ENCODE measurements at places on chromosomes 7 and 10.

DNA sequence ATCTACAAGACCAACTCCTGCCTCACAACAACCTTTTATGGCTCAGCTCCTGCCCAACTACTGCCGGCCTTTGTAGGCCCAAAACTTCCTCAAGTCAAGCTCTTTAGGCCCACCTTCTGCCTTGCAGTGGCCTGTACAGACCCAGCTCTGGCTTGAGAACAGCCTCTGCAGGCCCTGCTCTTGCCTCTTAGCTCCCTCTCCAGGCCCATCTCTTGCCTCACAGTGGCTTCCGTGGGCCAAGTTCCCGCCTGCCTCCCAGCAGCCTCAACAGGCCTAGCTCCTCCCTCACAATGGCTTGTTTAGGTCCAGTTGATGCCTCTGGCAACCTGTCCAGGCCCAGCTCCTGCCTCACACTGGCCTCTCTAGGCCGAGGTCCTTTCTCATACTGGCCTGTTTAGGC is 32.4 kb upstream of the VKORC1L1 start:
- no peak for DNase-seq

- DNase-seq = no peak
Observed at GRCh38 chr7:135333200-135333599, 99.6 kb downstream of the STRA8 start.

DNA sequence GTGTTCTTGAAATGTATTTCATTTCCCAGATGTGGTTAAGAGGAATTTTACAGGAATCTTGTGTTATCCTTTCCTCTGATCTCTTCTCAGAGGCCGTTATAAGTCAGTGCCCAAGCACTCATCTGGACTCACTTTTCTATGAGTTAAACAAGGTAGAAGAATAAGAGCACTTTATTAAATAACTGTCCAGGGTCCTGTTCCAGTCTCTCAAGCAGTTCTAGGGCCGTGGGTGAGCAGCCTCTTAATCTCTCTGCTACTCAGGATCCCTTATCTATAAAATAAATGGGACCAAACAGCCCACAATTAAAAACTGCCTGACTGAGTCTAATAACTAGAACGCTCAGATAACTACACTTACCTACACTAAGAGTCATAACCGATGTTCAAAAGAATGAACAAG is 111.2 kb downstream of the OSBPL3 start:
- no peak for DNase-seq

DNA sequence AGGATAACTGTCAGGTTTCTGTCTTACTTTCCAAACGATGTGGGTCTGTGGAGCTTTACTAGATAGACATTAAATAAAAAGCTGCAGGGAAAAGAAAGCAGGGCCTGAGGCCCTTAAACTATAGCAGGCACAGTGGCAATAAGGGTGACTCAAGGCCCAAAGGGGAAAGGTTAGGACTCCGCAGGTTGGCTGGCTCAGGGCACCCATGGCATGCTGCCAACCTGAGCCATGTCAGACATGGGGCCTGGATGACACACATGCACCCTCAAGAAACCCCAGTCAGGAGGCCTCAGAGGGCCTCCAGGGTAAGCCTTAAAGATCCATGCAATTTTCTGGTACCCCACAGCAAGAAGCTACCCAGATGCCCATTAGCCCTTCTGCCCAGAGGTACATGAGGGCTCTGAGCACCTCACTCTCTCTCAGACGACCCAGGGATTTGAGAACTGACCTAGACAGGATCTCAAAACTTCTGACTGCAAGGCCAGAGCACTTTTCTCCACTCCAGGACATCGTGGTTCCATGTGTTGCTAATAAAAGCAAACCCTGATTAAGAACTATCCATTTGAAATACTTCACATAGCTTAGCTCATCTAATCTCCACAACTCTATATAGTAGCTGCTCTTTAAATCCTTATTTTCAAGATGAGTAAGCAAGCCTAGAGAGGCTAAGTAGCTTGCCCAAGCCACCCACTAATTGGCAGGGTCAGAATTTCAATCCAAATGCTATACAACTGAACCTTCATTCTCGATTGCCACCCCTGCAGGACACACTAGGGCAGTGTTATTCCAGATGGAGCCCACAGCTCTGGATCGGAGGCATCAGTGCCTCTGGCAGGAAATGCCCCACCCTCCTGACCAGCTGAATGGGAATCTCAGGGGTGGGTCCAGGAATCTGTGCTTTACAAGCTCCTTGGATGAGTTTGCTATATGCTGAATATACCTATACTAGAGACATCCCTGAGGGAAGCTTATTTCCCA is 132.5 kb upstream of the EFCAB10 start:
- no peak for DNase-seq

DNA sequence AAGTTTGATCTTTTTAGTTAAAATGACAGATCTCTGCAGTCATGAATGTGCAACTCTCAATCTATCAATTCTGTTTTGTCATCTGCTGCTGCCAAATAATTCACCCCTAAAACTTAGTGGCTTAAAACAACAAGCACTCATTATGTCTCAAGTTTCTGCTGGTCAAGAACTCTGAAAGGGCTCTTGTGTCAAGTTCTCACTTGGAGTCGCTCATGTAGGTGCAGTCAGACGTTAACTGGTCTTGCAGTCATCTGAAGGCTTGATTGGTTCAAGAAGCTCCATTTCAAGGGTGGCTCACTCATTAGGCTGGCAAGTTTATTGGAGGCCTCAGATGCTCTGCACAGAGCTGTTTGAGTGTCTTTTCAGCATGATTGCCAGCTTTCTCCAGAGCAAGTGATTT is 28.5 kb upstream of the LRRC72 start:
- DNase-seq = no peak

DNA sequence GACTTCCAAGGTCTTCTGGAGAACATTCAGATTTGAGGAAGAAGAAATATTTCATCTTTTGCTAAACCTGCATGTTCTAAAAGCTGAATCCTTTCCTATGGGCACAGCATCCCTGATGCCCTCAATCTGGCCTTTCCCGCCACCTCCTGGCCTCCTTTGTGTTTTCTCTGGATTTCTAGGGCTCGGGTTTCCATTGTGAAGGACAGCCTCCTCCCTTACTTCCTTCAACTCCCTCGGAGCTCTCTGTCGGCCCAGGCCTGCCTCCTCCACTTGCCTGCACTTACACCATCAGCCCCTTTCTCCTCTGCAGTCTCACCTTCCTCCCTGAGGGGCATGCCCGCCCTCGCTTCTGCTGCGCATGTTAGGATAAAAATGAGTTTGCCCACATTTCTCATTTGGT is 75.4 kb downstream of the WIPF3 start:
- DNase-seq = no peak

- DNase-seq = no peak
Observed at GRCh38 chr10:100289641-100290040, 3.2 kb upstream of the BLOC1S2 start.

GRCh38 chr7:40234046-40234445 is 99.2 kb downstream of the SUGCT start:
- no peak for DNase-seq

DNA sequence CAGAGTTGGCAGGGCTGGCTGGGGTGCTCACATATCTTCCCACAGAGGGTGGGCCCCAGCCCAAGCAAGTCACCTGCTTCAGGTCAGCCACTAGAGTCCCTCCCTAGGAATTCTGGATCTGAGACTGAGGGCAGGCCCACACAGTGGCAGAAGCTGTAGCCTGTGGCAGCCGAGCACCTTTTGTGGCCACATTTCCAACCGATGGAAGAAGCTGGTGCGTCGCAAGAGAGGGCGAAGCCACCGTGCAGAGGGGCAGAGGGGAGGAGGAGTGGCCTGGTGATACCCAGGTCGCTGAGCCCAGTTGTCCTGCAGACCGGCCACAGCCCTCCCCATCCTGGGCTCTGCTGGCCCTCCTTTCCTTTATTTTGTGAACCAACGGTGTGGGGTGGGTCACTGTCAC is 5.3 kb downstream of the POLM start:
- no peak for DNase-seq

DNA sequence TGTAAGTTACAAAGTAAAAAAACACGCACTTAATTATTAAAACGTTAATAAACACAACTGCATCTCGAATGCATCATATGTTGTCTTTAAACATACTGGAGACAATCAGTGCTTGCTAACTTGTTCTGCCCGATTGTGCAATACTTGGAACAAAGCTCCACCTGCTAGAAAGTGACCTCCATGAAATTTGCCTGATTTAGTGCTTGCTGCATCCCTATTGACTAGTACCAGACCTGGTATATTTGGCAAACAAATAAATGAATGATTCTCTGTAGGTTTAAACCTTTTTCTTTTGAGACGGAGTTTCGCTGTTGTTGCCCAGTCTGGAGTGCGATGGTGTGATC is 6.2 kb downstream of the BZW2 start:
- no peak for DNase-seq

- DNase-seq = no peak
Observed at GRCh38 chr10:2262878-2263277, 525.6 kb upstream of the ADARB2 start.

GRCh38 chr10:37057261-37057660 is 68.1 kb upstream of the ANKRD30A start:
- no peak for DNase-seq

DNA sequence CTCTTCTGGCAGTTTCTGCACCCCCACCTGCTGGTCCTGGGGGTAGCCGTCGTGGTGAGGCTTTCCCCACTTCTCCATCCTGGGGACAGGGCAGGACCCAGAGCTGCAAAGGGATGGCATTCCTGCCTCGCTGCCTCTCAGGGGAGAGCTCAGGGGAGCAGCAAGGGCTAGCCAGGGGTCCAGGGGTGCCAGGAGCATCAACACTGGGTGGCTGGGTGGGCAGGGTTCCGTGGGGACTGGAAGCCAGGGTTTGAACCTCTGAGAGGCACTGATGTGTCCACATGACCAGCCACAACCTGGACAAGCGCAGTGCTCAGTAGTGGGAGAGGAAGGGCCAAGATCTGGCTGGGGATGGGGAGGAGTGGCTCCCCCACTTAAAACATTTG is 5.6 kb downstream of the ABCB8 start:
- DNase-seq = no peak

DNA sequence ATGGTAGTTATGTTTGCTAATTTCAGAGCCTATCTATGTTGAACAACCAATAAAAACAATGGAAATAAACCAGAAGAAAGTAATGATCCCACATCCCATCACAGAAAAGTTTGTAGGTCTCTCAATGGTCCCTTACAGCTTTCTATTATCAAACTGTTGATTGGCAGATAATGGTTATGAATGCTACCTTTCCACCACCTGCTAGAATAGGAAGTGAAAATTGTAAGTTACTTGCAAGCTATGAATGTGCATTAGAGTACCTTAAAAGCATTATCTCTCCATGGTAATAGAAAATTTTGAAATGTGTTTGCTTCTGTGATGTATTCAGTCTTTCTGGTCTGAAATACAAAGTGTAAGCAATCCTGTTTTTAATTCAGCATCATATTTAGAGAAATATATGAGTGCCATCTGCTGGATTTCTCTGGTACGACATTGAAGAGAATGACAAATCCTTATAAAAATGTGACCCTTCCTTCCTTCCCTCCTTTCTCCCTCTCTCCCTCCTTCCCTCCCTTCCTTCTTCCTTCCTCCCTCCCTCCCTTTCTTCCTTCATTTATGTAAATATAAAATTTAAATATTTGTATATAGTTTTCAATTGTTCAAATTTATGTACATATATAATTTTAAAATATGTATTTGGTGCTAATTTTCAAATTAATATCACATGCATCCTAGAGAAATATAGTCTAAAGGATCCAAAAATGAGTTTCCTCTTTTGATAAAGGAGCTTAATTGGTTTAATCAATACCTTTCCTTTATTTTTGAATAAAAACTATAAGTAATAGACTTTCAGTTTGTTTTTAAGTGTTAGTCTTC is 41.4 kb upstream of the PNLIPRP3 start:
- DNase-seq = no peak

GRCh38 chr10:57015187-57015586 is 654.1 kb upstream of the ZWINT start:
- no peak for DNase-seq

DNA sequence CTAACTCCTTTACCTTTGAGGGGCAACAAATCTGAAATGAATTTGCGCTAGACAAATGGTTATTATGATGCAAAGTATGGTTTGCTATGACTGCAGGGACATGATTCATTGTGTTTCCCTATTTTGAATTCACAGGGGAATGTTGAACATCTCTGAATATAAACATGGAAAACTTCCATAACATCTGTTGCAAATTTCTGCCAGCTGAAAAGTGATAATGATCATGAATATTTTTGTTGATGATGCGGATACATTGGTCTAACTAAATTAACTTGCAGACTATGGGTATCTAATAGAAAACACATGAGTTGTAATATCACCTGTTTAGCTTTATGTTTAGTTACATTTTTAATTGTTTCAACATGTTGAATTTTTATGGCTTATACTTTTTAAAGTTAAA is 1325.5 kb downstream of the REEP3 start:
- no peak for DNase-seq

- DNase-seq = no peak
Observed at GRCh38 chr10:131944412-131944811, 37.3 kb downstream of the BNIP3 start.

DNA sequence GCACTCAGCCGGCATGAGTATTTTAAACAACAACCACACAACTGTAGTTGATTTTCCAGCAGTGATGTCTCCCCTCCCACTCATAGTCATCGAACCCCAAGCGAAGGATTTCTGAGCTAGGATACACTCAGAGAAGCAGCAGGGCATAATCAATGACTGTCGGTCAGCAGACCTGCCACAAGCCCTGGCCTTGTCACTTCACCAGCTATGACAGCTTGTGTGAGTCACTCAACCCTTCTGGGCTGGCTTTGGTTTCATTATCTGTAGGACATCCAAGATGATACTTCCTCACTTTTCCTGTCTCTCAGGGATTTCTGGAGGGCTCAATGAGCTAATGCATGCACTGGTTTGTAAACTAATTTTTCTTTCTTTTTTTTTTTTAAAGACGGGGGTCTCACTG is 22.0 kb upstream of the UBE3C start:
- no peak for DNase-seq
